Activated CD4-positive, alpha-beta memory T cell treated with anti-CD3 and anti-CD28 coated beads, Interleukin-2, amount 10 ng/mL, durations not matched to agents 7 days and 5 days (primary cell): ENCODE measurements at places on chromosomes 12 and 14. TPM values are rescaled to one million over a fixed set of nuclear protein-coding genes. Genes with fewer than 3 reads are reported as not detected.

DNA sequence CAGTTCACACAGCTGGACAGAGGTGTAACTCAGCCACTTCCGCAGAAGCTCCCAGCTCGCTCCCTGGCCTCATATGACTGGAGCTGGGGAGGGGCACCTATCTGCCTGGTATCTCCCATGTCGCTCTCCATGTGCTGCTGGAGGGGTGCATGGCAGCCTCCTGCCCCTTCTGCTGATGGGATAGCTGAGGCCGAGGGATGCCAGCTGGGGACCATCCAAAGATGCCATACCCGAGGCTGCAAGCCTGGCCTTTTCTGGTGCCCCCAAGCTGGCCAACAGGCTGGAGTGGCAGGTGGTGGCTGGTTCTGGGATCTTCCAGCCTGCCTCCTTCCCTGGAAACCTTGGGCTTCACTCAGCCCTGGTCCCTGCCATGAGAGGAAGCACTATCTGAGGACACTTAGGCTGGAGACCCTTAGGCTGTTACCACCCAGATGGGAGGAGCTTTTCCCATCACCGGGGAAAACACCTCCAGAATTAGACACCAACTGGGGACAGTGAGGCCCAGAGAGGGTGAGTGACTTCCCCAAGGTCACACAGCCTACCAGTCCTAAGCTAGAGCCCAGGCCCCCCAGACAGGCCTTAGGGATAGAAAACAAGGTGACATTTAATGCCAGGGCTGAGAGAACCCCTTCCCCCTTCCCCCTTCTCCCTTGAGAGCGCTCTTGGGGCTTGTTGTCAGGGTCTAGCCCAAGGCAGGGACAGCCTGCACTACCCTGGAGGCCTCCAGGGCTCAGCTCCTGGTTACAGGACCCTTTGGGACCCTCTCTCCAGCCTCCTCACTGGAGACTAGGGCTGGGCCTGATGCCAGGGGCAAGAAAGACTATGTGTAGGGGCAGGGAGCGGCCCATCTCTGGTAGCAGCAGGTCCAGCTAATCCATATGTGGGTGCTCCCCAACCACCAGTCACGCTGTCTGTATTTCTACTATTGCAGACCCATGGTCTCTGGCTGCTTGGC lies 7.1 kb downstream of the DTX1 start:
- no peak for DNase-seq

DNA sequence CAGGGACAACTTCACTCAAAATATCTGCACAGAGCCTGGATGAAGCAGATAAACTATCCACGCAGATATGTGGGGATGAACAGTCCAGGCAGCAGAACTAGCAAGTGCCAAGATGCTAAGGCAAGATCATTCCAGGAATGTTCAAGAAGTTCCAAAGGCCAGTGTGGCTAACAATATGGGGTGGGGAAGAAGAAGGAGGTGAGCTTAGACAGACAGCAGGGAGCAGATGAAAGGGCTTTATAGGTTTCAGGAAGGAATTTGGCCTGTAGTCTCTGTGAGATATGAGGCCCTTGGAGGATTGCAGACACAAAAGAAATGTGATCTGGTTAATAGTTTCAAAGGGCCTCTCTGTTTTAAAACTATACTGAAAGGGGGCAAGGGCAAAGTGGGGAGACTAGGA lies 63.5 kb upstream of the PPM1H start:
- DNase-seq = no peak

- no peak for DNase-seq
These were observed 26.4 kb downstream of the C12orf71 start for GRCh38 chr12:27055966-27056365.

- no peak for DNase-seq
These were observed 50.5 kb downstream of the PLXNC1 start for GRCh38 chr12:94198872-94199271.

- no peak for DNase-seq
These were observed 10.3 kb downstream of the NAB2 start for GRCh38 chr12:57099047-57099714.

GRCh38 chr12:53572134-53572758 lies 53.9 kb downstream of the ATF7 start:
- no peak for DNase-seq

DNA sequence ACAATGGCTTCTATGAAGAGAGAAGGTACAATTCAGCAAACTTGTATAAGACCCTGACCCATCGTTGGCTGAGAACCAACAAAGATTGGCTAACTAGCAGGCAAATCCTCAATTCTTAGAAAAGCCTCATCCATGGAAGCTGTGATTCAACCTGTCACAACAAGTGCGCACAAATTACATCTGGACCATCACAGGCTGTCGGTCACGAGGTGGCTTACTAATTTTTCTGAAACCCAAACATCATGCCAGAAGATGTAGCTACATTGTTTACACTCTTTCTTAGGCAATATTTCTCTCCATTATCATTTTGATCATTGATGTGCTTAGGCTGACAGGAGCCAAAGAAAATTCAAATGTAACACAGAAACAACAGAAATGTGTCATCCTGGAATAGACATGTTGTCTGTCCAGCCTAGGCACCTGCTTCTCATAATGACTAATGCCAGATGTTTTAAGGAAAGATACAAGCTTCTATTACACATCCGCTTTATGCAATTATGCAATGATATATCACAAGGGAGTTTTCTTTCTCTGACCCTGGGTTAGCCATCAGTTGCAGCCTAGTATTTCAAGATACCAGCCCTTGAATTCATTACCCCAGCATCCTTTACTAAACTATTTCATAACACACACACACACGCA lies 92.9 kb upstream of the DIO2 start:
- DNase-seq = no peak

DNA sequence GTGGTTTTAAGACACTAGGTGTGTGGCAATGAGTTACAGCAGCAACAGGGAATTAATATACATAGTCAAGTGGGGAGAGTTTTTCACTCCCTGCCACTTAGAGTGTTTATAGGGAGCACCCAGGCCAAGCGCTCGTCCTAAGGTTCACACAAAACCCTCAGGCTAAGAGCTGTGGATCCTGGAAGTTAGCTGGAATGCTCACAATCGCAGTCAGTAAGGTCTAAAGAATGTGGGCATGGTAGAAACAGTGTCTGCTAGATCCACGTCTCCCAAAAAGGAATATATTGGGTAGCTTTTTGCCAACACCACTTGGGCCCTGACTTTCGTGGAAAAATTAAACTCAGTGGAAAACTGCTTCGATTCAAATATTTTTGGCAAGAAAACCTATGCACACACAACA lies 36.6 kb downstream of the STAB2 start:
- DNase-seq = no peak

DNA sequence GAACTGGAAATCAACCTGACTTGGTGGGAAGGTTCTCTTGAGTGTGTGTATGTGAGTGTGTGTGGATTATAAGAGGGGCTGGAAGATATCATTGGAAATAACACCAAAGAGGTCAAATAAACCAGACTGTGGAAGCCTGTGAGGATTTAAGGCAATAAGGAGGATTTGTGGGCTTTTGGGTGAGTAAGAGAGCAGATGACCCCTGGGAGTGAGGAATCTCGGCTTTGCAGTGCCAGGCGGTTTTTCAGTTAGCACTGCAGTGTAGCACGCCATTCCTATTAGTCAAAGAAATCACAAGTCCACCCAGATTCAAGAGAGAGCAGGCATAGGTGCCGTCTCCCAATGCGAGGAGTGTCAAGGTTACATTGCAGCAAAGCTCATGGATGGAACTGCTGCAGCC lies 63.3 kb downstream of the CALM1 start:
- no peak for DNase-seq

GRCh38 chr12:85072826-85073225 lies 36.7 kb downstream of the LRRIQ1 start:
- DNase-seq = no peak

DNA sequence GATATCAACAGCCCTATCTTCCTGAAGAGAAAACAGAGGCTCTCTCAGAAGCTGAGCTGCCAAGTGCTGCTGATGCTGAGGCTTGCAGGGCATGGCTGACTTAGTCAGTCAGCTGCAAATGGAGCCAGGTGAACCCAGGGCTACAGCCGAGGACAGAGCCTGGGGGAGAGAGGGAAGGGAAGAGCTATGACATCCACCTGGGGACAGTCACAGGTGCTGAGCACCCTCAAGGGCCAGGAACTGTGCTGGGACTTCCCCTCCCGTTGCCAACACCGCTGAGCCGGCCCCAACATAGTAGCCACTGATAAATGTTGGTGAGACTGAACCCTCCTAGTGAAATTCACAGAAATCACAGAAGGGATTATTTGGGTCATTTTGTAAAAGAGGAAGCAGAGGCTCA lies 6.7 kb upstream of the CHGA start:
- no peak for DNase-seq

DNA sequence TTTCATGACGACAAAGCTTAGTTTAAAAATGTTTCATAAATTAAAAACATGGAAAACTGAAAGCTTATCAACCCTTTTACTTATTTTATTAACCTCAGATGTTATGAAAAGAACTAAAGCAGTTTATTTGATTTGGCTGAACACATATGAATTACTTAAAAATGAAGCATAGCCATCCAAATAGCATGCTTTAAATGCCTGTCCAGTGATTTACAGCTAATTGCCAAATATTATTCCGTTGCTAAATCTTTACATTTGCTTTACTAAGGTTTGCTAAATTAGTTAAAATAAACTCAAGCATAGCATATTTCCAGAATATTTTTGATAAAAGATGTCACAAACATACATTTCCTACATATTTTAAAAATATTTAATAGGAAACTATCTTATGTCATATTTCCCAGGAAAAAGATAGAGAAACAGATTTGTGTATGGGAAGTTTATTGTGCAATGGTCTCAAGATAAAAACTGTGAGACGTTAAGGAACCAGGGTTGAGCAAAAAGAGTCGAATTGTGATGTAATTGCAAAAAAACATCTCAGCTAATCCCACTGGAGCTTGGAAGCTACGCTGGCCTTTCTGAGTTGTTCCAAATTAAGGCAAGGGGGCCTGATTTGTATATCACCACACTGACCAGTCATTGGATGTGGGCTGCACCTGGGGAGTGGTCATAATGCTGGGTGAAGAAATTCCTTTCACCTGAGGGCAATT lies 25.8 kb downstream of the GPR135 start:
- DNase-seq = no peak

DNA sequence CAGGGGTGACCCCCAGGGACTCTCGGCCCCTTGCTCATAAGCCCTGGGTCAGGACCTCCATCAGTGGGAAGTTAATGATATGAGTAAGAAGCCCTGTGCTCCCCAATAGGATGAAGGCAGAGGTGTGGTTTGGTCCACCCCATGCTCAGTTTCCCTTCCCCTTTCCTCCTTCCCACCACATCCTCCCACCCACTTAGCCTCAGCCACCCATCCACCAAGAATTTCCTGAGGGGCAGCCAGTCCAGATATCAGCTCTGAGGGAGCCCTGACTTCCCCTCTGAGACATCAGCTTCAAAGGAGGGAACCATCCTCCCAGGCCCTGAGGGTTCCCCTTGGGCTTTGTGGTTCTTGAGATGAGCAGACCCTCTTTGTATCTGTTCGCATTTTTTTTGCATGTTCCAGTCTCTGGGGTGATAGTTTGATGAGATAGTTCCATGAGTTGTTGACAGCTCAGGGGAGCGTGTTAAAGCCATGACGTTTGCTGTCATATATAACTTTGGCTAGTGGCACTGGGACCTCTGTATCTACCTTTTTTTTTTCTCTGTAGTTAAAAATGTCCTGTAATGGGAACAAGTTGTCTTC lies 71.2 kb downstream of the LGMN start:
- peak; percentile 33 for DNase-seq

- DNase-seq = no peak
These were observed 5.2 kb upstream of the KRT1 start for GRCh38 chr12:52685406-52685890.

GRCh38 chr12:130813436-130813835 lies 25.6 kb downstream of the STX2 start:
- no peak for DNase-seq

DNA sequence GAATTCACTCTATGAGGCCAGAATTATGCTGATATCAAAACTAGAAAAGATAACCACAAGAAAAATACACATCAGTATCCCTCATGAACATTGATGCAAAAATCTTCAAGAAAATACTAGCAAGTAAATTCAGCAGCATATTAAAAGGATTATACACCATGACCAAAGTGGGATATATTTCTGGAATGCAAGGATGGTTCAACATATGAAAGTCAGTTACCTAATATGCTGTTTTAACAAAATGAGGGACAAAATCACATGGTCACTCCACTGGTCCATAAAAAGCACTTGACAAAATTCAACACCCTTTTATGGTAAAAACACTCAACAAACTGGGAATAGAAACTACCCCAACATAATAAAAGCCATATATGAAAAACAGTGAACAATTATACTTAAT lies 40.3 kb downstream of the TECPR2 start:
- no peak for DNase-seq

DNA sequence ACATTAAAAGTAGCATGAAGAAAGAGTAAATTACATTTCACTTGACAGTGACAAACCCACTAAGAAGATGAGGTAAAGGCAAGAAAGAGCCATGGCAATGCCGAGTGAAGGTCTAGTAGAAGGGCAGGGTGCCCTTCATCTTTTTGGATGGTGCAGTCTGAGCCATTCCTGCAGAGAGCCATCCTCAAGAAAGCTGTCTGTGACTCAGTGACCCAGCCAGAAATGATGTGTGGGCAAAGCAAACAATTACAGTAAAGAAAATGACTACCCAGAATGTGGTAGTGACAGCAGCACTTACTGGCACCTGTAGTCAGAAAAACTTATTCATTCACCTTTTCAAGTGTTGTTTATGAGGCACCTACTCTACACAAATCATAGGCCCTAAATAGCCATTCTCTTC lies 281.7 kb downstream of the DUSP6 start:
- DNase-seq = no peak

GRCh38 chr12:94304012-94304411 lies 155.6 kb downstream of the PLXNC1 start:
- no peak for DNase-seq

GRCh38 chr14:76428611-76429010 lies 52.7 kb downstream of the ESRRB start:
- no peak for DNase-seq

- DNase-seq = no peak
These were observed 359.9 kb downstream of the RGS6 start for GRCh38 chr14:72291908-72292688.

Gene ABHD12B
- not detected for total RNA-seq

Gene C12orf60
- 2.0 TPM for total RNA-seq

Gene LRRC10
- total RNA-seq = not detected

Gene STYK1
- 0.71 TPM for total RNA-seq

Gene POTEG
- total RNA-seq = not detected

Gene COCH
- total RNA-seq = 0.38 TPM

Gene CYP27B1
- 3.3 TPM for total RNA-seq

Gene TSHR
- 1.6 TPM for total RNA-seq

Gene NELL2
- total RNA-seq = 10.5 TPM

Gene ANO2
- not detected for total RNA-seq

Gene FGF6
- not detected for total RNA-seq

Gene LPCAT3
- 37.0 TPM for total RNA-seq

Gene IFI27
- 186 TPM for total RNA-seq

Gene CFAP73
- 0.28 TPM for total RNA-seq

Gene MUCL1
- not detected for total RNA-seq

Gene A2ML1
- not detected for total RNA-seq

Gene ANKRD33
- total RNA-seq = not detected

Gene PRKD1
- not detected for total RNA-seq
